Fibroblast of lung (primary cell): ENCODE measurements at places on chromosomes 7 and 10. TPM values are rescaled to one million over a fixed set of nuclear protein-coding genes. Genes with fewer than 3 reads are reported as not detected.

Gene MORN4
- total RNA-seq: 6.4 and 13.4 TPM in 2 replicates

- H3K36me3 ChIP-seq: no peaks in the 10 kb centered on the region
- H3K4me3 ChIP-seq: no peak overlapping the region
- no peak overlapping the region for H3K27ac ChIP-seq
- peaks cover 10% of the 10 kb centered on the region for H3K27me3 ChIP-seq
- no peak for DNase-seq
These were observed 28.0 kb upstream of the VSIR start for GRCh38 chr10:71801361-71801760.

DNA sequence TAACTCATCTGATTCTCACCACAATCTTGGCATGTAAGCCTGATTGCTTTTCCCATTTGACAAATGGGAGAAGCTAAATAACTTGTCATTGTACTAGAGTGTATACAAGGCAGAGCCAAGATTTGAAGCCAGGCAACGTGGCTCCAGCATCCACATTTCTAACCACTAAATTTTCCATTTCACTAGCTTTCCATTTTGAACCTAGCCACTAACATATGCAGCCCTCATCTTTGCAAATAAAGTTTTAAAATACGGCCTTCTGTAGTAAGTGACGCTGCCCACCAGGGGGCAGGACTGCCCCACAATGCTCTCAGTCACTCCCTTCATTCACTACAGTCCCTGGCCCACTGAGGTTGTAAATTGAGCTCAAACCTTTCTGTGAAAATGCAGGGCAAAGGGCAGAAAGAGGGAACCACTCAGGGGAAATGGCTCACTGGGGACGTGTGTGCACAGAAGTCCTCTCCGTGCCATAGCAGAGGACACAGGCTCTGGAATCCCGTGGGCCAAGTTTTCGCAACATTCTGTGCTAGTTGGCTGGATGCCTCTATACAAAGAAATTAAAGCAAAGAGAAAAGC lies 315.7 kb downstream of the TNS3 start:
- H3K36me3 ChIP-seq: no peaks in the 10 kb centered on the region
- no peaks in the 10 kb centered on the region for H3K27me3 ChIP-seq
- H3K4me1 ChIP-seq: peaks cover 7% of the 10 kb centered on the region
- no peak overlapping the region for H3K27ac ChIP-seq
- peak; percentile 89 for DNase-seq

GRCh38 chr7:159056737-159057136 lies 87.9 kb downstream of the VIPR2 start:
- no peaks in the 10 kb centered on the region for H3K27me3 ChIP-seq
- no peaks in the 10 kb centered on the region for H3K36me3 ChIP-seq
- H3K4me1 ChIP-seq: no peaks in the 10 kb centered on the region
- H3K27ac ChIP-seq: no peak overlapping the region
- H3K4me3 ChIP-seq: no peak overlapping the region

Gene SPDYE9
- total RNA-seq: not detected in 2 replicates

DNA sequence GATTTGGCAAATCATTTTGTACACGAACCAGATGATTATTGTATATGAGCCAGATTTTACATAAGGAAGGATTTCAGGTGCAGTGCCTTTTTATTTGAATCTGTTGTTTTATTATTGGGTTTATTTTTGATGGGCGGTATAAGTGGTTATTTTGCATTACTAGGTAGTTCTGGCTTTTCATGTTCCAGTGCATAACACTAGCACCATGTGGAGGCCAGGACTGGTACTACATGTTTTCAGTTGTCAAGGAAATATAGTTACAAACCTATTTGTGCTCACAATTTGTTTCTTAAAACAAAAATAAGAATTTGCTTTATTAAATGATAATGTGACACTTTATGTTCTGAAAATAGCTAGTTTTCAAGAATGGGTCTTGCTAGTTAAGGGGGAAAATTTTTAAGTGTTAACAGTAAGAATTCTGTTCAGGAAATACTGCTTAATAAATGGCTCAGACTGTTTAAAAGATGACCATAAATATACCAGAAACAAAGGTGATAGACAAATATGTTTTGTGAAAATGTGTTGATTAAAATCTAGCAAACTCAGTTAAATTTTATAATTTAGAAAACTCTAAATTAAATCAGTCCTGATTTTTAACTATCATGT lies 7.1 kb upstream of the SEMA3E start:
- H3K27me3 ChIP-seq: no peaks in the 10 kb centered on the region
- no peaks in the 10 kb centered on the region for H3K4me1 ChIP-seq
- H3K27ac ChIP-seq: no peak overlapping the region
- H3K4me3 ChIP-seq: no peak overlapping the region

Gene GPRIN2
- not detected in 2 replicates for total RNA-seq

DNA sequence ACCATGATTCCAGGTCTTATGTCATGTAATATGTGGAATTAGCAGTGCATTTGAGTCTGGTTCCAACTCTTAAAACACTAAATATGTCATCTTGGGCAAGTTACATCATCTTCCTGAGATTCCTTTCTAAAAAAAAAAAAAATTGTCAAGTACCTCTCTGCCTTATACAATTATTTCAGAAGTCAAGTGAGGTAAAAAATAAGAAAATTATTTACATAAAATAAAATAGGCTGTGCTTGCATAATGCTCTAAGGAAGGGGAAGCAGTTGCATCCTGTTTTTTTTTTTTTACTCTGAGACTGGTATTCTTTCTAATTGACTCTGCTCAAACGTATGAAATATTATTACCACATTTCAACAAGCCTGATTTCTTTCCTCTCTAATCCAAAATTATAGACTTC lies 55.1 kb upstream of the SEMA3A start:
- H3K27me3 ChIP-seq: no peaks in the 10 kb centered on the region
- no peak overlapping the region for H3K27ac ChIP-seq
- H3K36me3 ChIP-seq: no peaks in the 10 kb centered on the region
- no peak for DNase-seq

GRCh38 chr10:109412353-109412752 lies 511.0 kb downstream of the XPNPEP1 start:
- DNase-seq: no peak
- H3K27me3 ChIP-seq: no peaks in the 10 kb centered on the region
- H3K4me3 ChIP-seq: no peak overlapping the region
- H3K36me3 ChIP-seq: no peaks in the 10 kb centered on the region
- H3K27ac ChIP-seq: no peak overlapping the region
- no peaks in the 10 kb centered on the region for H3K4me1 ChIP-seq

GRCh38 chr10:84059526-84059925 lies 79.8 kb upstream of the GHITM start:
- H3K27ac ChIP-seq: no peak overlapping the region
- no peaks in the 10 kb centered on the region for H3K27me3 ChIP-seq
- H3K36me3 ChIP-seq: no peaks in the 10 kb centered on the region

GRCh38 chr10:34702093-34702937 lies 112.8 kb downstream of the PARD3 start:
- peaks cover 7% of the 10 kb centered on the region for H3K4me1 ChIP-seq
- no peak overlapping the region for H3K27ac ChIP-seq
- no peaks in the 10 kb centered on the region for H3K36me3 ChIP-seq
- no peak overlapping the region for H3K4me3 ChIP-seq

GRCh38 chr10:114743521-114744231 lies 77.9 kb upstream of the FHIP2A start:
- no peaks in the 10 kb centered on the region for H3K4me1 ChIP-seq
- H3K27me3 ChIP-seq: no peaks in the 10 kb centered on the region
- no peak overlapping the region for H3K4me3 ChIP-seq
- no peak overlapping the region for H3K27ac ChIP-seq
- H3K36me3 ChIP-seq: no peaks in the 10 kb centered on the region
- DNase-seq: no peak

DNA sequence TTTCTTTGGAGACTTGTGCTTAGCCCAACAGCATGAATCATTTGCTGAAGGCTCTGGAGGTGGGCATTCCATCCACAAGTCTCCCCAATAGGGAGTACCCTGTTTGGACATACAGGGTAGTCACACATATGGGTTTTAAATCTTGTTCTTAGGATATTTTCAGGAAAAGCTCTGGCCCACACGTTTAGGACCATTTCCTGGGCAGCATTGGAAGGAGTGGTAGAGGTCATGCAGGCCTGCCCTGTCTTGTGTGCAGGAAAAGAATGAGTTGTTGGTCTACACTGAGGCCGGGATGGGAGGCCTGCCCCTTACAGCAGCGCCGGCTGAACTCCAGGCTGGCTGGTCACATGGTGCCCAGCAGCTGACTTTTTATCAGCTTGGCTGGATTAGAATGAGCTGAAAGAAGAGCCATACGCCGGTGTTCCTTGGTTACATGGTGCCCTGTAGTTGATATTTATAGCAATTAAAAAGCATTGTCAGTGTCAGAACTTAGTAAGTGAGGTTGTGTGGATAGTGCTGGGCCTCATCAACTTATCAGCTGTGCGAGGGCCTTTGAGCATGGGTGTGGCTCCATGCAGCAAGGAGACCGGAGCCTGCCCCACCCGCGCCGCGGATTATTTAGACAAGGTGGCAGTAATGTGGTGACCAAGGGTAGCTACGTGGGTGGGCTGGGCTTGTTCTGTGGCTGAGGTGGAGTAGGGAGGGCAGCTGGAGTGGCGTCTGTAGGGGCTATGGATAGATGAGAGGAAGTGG lies 28.6 kb downstream of the OGDH start:
- DNase-seq: no peak
- H3K27me3 ChIP-seq: no peaks in the 10 kb centered on the region
- H3K4me3 ChIP-seq: no peak overlapping the region
- no peak overlapping the region for H3K27ac ChIP-seq

DNA sequence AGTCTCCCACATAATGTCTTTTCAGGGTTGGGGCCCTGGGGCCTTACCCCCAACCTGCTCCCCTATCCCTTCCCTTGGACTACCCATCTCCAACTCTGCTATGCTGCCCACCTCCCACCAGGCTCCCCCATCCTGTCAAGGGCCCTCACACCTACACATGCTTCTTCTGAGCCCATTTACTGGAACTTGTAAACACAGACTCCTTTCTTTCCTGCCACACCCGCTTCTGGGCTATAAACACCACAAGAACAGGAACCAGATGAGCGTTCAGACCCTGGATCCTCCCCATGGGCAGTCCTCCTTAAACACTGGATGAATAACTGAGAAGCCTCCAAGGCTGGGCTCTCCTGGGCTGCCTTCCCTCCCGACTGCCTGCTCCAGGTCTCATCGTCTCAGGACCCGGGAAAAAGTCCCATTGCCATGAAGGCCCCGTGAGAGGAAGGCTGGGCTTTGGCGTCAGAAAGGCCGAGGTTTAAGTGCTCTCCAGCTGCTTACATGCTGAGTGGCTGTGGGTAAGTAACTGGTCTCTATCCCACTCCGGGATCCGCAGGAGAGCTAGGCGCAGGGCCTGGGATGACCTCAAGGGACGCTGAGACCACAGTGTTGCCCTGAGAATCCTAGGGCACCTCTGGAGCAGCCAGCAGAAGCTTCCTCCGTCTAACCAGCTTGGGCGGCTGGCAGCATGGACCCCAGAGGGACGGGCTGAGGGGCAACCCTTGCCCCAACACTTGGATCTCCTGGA lies 15.6 kb upstream of the CRHR2 start:
- H3K27me3 ChIP-seq: peaks cover 3% of the 10 kb centered on the region
- H3K36me3 ChIP-seq: no peaks in the 10 kb centered on the region
- no peak overlapping the region for H3K4me3 ChIP-seq
- DNase-seq: no peak
- no peaks in the 10 kb centered on the region for H3K4me1 ChIP-seq
- no peak overlapping the region for H3K27ac ChIP-seq

DNA sequence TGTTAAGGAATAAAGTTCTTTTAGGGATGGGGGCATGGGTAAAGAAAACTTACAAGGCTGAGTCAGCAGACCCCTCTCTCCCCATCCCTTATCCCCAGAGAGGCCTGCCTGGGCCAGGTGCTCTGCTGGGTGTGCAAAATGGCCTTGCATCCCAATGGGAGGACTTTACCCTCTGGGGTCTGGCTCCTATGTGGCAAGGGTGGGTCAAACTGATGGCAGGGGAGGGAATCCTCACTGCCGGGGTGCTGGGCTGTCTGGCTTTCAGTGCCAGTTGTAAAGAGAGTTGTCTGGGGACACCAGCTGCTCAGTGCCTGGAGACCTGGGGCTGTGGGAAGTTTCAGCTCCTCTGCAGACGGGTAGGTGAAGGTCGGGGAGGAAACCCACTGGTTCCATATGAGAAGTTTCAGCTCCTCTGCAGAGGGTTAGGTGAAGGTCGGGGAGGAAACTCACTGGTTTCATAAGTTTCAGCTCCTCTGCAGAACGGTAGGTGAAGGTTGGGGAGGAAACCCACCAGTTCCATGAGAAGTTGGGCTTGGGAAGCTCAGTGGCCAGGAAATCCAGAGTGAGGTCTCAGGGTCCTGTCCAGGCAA lies 127.2 kb upstream of the PODXL start:
- H3K27ac ChIP-seq: no peak overlapping the region
- no peak overlapping the region for H3K4me3 ChIP-seq
- no peak for DNase-seq
- H3K27me3 ChIP-seq: peaks cover 3% of the 10 kb centered on the region

DNA sequence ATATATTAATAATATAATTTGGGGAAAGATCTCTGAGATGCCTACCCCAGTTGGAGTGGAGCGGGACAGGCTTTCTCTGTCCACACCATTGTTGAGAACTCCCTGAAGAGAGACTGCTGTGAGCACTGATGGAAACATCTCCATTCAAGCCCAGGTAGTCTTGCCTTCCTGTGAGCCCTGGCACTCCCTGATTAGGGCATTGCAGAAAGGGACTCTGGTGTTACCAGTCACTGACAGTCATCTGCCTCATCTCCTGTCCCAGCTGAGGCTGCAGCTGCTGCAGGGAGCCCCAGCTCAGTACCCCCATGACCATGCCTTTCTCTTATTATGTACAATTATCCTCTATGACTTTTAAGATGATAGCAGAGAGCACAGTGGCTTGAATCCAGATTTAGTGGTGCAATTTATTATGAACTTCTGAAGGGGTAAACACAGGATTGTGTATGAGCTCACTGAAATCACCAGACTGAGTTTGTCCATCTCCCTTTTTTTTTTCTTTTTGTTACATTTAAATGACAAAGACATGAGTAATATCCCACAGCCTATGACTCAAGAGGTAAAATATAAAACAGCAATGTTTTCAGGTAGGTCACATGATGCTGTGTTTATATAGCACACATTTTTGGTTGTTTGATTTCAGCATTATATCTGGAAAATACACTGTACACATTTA lies 236.9 kb downstream of the SLC25A13 start:
- H3K4me1 ChIP-seq: peaks cover 3% of the 10 kb centered on the region
- no peak overlapping the region for H3K27ac ChIP-seq

DNA sequence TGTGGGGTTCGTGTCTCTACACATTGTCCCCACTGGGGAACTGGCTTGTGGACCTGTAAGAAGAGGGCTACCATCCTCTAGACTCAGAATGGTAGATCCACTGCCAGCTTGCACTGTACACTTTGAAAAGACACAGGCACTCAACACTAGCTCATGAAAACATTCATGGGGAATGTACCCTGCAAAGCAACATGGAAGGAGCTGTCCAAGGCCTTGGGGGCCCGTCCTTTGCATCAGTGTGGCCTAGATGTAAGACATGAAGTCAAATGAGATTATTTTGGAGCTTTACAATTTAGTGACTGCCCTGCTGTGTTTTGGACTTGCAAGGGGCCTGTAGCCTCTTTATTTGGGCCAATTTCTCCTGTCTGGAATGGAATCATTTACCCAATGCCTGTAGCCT lies 399.0 kb upstream of the PCDH15 start:
- H3K27ac ChIP-seq: no peak overlapping the region
- DNase-seq: no peak
- H3K36me3 ChIP-seq: no peaks in the 10 kb centered on the region
- no peak overlapping the region for H3K4me3 ChIP-seq
- no peaks in the 10 kb centered on the region for H3K27me3 ChIP-seq

Gene CYP26C1
- under 0.01 TPM in 2 replicates for total RNA-seq
